Dermis microvascular lymphatic vessel endothelial cell (primary cell): ENCODE measurements at places on chromosomes 6 and 20. TPM values are rescaled to one million over a fixed set of nuclear protein-coding genes. Genes with fewer than 3 reads are reported as not detected.
A peak's percentile ranks its signal among the peaks of the same experiment; 100 is the strongest.

TBXT gene
- total RNA-seq: not detected in 2 replicates

SLC29A1 gene
- total RNA-seq: 27.3 and 37.0 TPM in 2 replicates

TNXB gene
- total RNA-seq: 0.90 and 1.8 TPM in 2 replicates

BPI gene
- not detected in 2 replicates for total RNA-seq

DYNLT2 gene
- total RNA-seq: 0.51 and 0.76 TPM in 2 replicates

DNA sequence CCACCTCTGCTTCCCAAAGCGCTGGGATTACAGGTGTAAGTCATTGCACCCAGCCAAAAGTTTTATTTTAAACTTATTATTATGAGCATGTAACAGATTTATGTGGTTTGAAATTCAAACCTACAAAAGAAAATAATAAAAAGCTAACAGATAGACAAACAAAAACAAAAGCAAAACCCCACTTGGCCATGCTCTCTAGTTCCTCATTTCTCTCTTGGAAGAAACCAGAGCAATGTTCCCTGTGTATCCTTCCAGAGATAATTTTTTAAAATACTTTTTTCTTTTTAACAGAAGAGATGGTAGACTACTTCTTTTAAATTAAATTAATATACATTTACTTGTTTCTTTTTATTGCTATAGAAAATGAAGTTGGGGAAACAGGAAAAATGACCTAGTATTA is 28.0 kb upstream of the SLC17A3 start:
- DNase-seq: no peak

DNA sequence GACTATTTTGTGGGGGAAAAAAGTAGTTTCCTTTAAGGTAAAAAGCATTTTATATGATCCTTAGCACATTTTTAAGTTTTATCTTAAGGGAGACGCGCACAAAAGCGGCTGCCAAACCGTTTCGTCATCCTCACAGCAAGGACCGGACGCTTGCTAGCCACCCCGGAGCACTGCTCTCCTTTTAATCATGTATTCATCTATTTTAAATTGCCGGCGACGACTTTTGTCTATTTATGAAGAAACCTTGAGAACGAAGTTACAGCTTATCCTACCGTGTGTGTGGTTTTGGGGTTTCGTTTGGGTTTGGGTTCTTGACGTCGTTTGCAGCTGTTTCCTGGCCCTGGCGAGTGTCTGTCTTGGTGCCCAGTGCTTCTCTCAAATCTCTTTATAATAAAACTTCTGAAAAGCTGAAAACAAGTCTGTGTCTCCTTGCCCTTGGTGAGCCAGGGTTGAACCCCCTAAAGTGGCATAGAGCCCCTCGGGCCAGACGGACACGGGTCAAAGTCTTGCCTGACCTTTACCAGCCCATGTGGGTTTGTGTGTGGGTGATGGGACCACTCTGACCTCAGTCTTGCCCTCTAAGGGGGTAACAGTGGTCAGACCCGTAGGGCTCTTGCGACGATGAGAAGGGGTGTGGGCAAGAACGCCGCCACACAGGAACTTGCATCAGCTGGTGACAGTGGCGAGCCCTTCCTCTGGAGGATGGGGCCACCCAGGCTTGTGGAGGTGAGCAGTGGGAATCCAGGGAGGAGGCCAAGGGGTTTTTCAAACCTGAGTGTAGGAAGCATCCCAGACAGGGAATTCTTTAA is 117.6 kb downstream of the JPH2 start:
- DNase-seq: no peak

GRCh38 chr6:144729502-144729901 is 444.4 kb downstream of the UTRN start:
- no peak for DNase-seq

- DNase-seq: no peak
Observed at GRCh38 chr20:61932711-61933480, 132.8 kb downstream of the TAF4 start.

DNA sequence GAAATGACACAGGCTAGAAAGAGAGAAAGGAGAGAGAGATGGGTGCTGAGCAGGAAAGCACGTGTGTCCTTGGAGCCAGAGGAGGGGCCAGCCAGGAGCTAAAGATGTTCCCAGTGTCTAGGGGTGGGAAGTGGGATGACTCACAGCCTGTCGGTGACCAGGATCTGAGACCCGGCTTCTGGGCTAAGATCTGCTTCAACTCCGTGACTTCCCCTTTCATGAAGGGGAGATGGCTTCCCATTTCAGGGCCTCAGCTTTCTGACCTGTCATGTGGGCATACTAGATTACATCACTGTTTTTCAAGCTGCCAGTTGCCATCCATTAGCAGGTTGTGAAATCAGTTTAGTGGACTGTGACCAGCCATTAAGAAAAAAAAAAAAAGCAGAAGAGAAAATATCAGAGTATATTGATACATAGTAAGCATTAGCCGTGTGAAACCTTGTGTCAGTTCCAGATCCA is 5.4 kb downstream of the TGM3 start:
- no peak for DNase-seq

GRCh38 chr6:169164986-169165385 is 88.7 kb downstream of the THBS2 start:
- DNase-seq: no peak

- DNase-seq: peak; percentile 69
Observed at GRCh38 chr6:29737707-29738630, 14.7 kb downstream of the HLA-F start.

DNA sequence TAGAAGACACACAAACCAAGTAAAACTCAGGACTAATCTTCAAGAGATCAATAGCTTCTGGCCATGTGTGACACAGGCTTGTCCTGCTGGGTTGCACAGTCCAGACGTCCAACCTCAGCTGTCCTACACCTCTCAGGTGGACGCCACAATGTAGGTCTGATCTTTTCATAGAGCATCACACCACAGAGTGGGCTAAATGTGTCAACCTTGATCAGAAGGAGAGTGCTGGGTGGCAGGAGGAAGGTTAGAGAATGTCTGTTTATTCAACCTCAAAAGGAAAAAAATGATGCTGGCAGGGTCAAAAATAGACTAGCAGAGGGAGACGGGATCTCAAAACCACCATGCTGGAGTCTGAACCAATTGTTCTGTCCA is 41.7 kb downstream of the GFOD1 start:
- DNase-seq: no peak

DNA sequence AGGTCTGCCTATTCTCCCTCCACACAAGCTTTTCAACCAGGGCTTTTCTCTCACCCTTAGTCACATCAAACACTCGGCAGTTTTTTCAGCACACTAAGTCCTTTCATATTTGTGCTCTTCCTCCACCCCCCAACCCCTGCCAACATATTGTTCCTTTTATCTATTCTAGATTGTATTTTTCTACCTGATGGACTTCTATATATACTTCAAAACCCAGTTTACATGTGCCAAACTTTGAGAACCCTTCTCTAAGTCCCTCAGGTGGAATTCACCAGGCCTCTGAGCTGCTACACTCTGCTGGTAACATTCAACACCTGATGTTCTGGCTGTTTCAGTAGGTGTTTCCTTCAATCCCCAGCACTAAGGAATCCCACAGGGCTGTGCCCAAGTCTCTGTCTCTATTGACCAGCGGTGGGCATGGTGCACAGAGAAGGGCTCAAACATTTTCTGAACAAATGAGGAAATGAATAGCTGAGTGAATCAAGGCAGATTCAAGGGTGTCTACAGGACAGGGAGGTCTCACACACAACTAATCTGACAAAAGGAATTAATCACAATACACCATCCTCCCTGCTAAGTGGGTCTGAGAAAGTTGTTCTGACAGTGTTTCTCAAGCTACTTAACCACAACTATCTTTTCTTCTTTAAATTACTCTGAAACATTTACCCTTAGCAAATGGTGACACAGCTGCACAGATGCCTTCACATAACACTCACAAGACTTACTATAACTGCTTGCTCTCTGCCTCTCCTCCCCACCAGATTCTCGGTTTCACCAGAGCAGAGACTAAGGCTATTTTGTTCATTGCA is 166.5 kb downstream of the TSHZ2 start:
- no peak for DNase-seq

- DNase-seq: no peak
Observed at GRCh38 chr20:61968932-61969331, 96.7 kb downstream of the TAF4 start.

DNA sequence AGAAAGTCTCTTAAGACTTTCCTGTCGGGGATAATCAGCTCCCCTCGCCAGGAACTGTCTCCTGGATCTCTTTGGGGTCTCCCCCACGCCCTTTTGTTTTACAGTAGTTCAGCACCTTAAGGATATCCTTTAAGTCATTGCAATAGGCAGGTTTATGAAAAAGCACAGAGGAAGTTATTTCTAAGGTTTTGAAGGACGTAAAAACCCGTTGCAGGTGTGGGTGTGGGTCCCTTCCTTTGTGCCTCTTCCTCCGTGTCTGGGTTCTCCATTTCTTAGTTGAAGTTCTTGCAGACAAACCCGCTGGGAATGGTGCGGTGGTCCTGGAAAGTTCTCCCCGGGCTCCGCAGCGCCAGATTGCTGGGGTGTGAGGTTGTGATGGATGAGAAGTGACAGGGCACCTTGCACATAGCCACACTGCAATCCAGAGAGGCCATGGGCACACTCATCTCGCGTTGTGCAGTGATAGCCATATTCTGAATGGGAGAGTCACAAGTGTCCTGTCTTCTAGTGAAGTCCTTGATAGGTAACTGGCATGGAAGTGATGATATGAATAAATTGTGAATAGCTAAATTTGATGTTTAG is 65.2 kb downstream of the GTF2H5 start:
- DNase-seq: no peak

GRCh38 chr6:41502917-41503671 is 43.1 kb upstream of the FOXP4 start:
- no peak for DNase-seq

DNA sequence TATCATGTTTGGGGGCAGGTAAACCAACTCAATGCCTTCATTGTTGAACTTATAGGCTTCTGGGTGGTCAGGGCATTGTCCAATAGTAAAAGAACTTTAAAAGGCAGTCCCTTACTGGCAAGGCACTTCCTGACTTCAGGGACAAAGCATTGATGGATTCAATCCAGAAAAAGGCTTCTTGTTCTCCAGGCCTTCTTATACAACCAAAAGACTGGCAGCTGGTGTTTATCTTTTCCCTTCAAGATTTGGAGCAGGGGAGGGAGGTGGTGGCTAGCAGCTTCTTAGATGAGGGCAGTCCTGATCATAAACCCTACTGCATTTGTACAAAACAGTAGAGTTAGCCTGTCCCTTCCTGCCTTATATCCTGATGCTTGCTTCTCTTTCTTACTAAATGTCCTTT is 57.5 kb downstream of the NCOA3 start:
- DNase-seq: no peak

DNA sequence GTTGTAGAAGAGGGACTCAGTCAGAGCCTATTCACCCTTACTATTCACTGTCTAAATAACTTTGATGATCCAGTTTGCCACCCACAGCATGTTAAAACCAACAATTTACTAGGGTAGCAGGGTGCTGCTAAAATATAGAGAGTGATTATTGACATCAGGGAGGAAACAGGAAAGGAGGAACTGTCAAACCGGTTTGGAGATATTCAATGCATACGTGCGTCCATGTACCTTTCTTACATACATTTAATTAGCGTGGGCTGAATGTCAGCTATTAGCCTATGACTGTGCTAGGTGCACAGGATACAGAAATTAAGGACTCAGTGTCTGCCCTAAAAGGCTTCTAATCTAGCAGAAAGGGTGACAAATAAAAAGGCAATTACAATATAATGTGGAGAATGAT is 57.2 kb downstream of the IL20RA start:
- DNase-seq: no peak

DNA sequence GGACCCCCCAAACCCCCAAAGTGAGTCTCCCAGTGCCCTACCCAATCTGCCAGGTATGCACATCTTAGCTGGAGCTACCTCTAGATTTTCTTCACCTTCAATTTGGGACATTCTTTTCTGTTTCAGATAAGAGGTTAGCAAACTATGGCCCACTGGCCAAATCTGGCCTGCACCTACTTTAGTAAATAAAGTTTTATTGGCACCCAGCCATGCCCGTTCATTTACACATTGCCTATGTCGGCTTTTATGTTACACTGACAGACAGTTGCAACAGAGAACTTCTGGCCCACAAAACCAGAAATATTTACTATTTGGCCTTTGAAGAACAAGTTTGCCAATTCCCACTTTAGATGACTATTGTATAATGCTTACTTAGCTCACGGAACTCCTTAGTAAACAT is 55.9 kb upstream of the STX16 start:
- DNase-seq: no peak

- DNase-seq: no peak
Observed at GRCh38 chr6:162706232-162706631, 21.3 kb downstream of the PRKN start.

DNA sequence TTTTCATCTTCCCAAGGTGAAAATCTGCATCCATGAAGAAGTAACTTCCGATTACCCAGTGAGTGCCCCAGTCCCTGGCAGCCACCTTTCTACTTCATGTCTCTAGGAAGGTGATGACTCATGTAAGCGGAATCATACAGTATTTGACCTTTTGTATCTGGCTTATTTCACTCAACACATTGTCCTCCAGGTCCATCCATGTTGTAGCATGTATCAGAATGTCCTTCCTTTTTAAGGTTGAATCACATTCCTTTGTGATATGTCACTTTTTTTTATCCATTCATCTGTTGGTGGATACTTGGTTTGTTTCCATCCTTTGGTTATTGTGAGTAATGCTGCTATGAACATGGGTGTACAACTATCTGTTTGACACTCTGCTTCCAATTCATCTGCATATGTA is 176.3 kb upstream of the CDYL start:
- peak; percentile 92 for DNase-seq

- DNase-seq: no peak
Observed at GRCh38 chr6:71385111-71385822, 96.7 kb downstream of the OGFRL1 start.

DNA sequence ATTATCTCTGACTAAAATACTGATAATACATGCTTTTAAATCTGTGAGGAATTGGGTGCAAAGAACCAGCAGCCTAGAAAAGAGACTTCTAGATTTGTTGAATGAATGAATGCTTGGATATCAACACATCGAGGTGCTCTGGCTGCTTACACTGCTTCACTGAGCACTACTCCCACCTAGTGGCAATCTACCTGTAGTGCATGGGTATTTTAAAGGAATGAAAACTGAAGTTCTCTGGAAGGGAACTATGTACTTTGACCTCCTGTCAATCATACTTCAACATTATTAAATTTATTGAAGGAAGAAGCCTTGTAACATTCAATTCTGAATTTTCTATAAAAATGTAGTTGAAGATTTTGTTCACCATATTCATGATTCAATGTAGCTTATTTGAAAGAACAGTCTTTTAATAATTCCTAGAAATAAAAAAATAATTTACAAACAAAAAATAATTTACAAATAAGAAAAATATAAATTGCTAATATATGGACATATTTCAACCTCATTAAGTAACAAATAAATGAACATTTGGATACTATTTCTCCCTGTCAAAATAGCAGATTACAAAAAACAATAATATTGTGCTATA is 111.2 kb upstream of the MMS22L start:
- DNase-seq: peak; percentile 41

GRCh38 chr6:74152096-74152675 is 456.2 kb downstream of the CD109 start:
- no peak for DNase-seq
